ENCODE measurements at places on chromosomes 5 and 9. TPM values are rescaled to one million over a fixed set of nuclear protein-coding genes. Genes with fewer than 3 reads are reported as not detected.

Gene KDM3B
- total RNA-seq: 49.4 TPM

Gene IL3
- not detected for total RNA-seq

Gene NEK6
- 3.9 TPM for total RNA-seq

Gene NUDCD2
- total RNA-seq: 5.1 TPM

Gene CXCL14
- 19.3 TPM for total RNA-seq

Gene PPIC
- total RNA-seq: 20.5 TPM

DNA sequence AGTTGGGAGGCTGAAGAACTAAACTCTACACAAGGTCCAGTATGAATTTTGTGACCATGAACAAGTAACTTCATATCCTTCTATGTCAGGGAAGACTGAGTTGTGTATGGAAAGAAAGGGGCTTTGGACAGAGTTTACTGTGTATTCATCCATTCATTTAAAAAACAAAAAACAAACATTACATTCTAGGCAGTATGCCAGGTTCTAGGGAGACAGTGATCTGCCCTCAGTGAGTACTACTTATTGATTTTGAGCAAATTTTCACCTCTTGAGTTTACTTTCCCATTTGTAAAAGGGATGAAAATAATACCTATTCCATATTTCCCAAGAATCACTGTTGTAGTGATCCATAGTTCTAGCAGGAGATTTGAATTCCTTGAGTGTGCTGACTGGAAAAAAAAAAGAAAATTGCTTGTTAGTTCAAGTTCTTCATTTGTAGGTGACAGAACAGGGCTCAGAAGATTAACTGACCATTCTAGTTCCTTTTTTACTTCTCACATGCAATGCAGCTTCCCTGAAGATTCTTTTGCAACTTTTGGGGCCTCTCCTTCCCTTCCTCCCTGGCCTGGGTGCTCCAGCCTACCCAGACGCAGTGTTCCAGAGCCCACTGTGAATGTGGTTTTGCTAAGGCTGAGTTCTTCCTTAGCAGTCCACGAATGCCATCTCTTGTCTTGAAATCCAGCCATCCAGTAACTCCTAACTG is 2.6 kb upstream of the GAPVD1 start:
- no peak overlapping the region for H3K27ac ChIP-seq
- no peak overlapping the region for H3K4me3 ChIP-seq
- H3K27me3 ChIP-seq: no peaks in the 10 kb centered on the region
- no peak for DNase-seq
- no peaks in the 10 kb centered on the region for H3K36me3 ChIP-seq
- H3K4me1 ChIP-seq: peaks cover 22% of the 10 kb centered on the region

DNA sequence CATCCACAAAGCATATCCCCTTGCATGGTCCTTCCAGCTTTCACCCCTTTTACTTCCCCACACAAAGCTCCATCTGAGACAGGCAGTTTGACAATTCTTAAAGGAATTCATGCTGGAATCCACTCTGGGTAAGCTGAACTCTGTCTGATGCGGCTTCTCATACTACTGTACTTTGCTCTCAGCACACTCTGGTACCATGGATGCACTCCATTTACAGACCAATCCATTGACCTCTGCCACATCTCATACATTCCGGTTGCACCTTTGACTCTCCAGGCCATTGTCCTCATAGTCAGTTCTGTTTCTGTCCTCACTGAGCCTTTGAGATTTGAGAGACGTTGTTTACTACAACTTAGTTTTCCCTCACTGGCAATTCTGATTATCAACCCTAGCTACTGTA is 12.2 kb downstream of the SPATA9 start:
- H3K27ac ChIP-seq: peak overlapping the region; percentile 81
- no peaks in the 10 kb centered on the region for H3K36me3 ChIP-seq
- DNase-seq: no peak
- no peak overlapping the region for H3K4me3 ChIP-seq
- H3K27me3 ChIP-seq: no peaks in the 10 kb centered on the region

DNA sequence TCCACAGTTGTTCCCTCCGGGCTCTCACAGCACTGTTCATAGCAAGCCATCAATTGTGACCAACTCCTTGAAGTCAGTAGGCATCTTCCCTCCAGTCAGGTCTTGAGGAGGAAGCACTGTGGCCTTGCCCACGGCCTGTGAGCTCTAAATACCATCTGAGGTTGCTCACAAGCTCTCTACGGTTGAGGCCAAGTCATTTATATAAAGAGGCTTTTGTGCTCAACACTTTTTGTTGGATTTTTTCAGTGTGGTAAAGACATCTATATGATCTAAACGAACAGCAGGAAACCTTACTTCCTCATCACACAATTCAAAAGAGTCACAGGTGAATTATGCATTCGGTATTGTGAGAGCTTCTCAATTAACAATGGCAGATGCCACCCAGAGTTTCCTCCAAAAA is 97.3 kb downstream of the ZNF462 start:
- peaks cover 42% of the 10 kb centered on the region for H3K4me1 ChIP-seq
- no peak overlapping the region for H3K4me3 ChIP-seq
- no peaks in the 10 kb centered on the region for H3K36me3 ChIP-seq
- no peak for DNase-seq
- no peaks in the 10 kb centered on the region for H3K27me3 ChIP-seq
- no peak overlapping the region for H3K27ac ChIP-seq
